CD4-positive, alpha-beta memory T cell (primary cell): ENCODE measurements at places on chromosomes 4 and X. TPM values are rescaled to one million over a fixed set of nuclear protein-coding genes. Genes with fewer than 3 reads are reported as not detected.

The SSX2 gene
- not detected for total RNA-seq

The GAGE12J gene
- total RNA-seq = not detected

DNA sequence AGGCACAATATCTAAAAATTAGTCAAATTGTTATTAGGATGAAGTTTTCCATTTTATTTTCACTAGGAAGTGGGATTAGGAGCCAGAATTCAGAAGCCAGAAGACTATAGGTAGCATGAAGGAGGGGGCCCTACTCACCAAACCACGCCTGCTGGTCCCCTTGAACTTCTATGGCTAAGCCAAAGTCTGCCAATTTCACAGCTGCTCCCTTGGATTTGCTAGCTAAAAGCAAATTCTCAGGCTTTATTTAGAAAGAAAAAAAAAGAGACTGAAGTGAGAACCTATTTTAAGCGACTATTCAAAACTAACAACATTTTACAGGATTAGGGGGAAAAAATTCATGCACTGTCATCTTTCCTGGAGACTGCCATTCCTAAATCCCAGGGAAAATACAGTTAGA lies 224.3 kb downstream of the CAMK2D start:
- no peak for DNase-seq

DNA sequence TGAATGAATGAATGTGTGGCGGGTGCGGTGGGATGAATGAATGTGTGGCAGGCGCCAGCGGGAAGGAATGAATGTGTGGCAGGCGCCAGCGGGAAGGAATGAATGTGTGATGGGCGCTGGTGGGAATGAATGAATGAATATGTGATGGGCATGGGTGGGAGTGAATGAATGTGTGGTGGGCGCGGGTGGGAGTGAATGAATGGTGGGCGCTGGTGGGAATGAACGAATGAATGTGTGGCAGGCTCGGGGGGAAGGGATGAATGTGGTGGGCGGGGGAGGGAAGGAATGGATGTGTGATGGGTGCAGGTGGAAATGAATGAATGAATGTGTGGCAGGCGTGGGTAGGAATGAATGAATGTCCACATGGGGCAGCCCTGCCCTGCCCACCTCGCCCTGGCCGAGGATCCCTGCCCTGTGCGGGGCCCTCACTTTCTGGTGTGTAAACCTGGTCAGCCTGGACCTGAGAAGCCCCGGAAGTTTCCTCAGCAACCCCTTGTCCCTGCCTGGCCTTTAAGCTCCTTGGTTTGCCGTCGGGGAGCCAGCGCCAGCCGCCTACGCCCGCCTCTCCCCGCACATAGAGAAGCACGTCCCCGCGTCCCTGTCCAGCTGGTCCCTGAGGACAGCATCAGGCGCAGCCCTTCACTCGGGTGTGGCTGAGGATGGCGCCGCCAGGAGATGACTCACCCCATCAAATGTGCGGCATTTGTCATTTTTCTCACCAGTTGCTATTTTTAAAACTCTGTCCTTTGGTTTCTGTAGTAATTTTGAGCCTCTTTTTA lies 112.8 kb upstream of the LRPAP1 start:
- no peak for DNase-seq

DNA sequence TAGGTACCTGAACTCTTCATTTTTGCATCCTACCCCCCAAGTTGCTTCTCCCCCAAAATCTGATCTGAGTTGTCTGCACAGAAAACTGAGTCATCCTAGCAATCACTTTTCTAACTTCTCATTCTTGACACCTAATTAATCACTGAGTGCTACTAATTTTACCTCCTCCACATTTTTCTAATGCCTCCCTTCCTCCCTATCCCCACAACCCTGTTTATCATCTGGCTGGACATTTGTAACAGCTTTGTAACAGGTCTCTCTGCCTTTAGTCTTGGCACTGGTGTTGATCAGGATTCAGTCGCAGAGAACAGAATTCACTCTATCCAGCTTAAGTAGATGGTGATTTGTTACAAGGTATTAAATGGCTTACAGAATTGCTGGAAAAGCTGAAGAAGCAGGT lies 303.9 kb upstream of the GATB start:
- DNase-seq = no peak

DNA sequence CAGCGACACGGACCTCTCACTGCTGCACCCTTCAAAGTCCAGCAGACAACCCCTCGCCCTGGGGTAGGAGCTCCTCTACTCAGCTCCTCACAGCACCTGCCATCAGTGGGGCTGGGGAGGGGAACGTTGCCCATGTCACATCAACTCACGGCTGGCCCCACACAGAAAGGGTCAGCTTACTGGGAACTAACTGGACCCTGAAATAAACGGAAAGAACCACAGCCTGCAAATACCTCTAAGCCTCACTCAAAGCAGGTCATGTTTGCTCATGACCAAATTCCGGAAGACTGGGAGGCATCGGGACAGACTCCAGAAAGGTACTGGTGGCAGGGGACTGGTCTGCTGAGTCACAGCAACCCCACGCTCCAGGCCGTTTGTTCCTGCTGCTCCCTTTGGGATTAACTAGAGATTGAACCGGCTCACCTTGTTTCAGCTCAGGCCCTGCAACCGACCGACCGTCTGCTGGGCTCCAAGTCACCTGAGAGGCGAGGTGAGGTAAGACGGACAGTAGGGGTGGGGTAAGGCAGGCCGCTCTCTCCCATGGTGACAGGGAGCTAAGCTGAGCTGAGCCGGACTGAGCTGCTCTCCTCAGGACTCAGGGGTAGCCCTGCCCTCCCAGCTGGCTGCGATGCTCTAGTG lies 5.6 kb downstream of the G6PD start:
- no peak for DNase-seq
